Heart right ventricle (tissue), 16 donors: ENCODE measurements at places on chromosomes 7 and 10. TPM values are rescaled to one million over a fixed set of nuclear protein-coding genes. Genes with fewer than 3 reads are reported as not detected.
A peak's percentile ranks its signal among the peaks of the same experiment; 100 is the strongest.

DNA sequence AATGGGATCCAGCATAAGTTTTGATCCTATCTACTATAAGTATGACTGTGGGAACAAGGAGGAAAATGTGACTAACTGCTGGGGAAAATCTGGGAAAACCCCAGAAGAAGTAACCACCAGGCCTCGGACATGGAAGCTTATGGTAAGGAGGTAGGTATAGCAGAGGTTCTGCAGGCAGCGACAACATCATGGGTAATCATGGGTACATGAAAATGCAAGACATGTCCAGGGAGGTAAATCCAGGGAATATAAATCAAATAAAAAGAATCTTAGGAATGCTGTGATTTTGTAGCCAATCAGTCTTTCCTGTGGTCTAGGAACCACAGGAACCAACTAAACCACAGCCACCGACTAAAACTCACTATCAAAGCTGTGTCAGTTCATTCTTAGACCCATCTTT is 168.3 kb upstream of the NPY start:
- no peaks in the 10 kb centered on the region for H3K4me1 ChIP-seq
- no peaks in the 10 kb centered on the region for H3K27me3 ChIP-seq
- H3K27ac ChIP-seq: no peak overlapping the region
- no peaks in the 10 kb centered on the region for H3K36me3 ChIP-seq
- H3K4me3 ChIP-seq: no peak overlapping the region

DNA sequence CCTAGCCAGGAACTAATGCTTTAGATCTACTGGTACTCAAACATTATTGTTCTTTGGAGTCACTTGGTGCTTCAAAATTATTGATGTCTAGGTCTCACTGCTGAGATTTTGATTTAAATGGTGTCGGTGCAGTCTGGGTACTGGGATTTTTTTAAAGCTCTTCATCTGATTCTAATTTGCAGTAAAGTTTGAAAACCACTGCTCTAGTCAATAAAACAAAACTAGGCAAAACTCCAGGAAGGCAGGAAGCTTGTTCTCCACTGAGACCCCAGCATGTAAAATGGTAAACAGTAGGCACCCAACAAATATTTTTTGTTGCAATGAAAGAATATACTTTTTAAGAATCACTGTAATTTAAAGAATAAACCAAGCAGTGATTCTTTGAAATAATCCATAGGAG is 49.7 kb downstream of the ADD3 start:
- peak overlapping the region; percentile 17 for H3K27ac ChIP-seq
- H3K4me3 ChIP-seq: no peak overlapping the region
- H3K27me3 ChIP-seq: no peaks in the 10 kb centered on the region
- peaks cover 60% of the 10 kb centered on the region for H3K4me1 ChIP-seq

- no peaks in the 10 kb centered on the region for H3K4me1 ChIP-seq
- no peak for DNase-seq
- H3K27ac ChIP-seq: no peak overlapping the region
- H3K36me3 ChIP-seq: no peaks in the 10 kb centered on the region
- no peak overlapping the region for H3K4me3 ChIP-seq
These were observed 66.0 kb upstream of the SHH start for GRCh38 chr7:155878250-155878649.

The PHYHIPL gene
- not detected for total RNA-seq

The ATAD1 gene
- 105 TPM for total RNA-seq

GRCh38 chr7:50349399-50349798 is 44.9 kb downstream of the IKZF1 start:
- H3K27ac ChIP-seq: no peak overlapping the region
- no peak for DNase-seq
- no peak overlapping the region for H3K4me3 ChIP-seq
- H3K27me3 ChIP-seq: no peaks in the 10 kb centered on the region
- no peaks in the 10 kb centered on the region for H3K36me3 ChIP-seq

DNA sequence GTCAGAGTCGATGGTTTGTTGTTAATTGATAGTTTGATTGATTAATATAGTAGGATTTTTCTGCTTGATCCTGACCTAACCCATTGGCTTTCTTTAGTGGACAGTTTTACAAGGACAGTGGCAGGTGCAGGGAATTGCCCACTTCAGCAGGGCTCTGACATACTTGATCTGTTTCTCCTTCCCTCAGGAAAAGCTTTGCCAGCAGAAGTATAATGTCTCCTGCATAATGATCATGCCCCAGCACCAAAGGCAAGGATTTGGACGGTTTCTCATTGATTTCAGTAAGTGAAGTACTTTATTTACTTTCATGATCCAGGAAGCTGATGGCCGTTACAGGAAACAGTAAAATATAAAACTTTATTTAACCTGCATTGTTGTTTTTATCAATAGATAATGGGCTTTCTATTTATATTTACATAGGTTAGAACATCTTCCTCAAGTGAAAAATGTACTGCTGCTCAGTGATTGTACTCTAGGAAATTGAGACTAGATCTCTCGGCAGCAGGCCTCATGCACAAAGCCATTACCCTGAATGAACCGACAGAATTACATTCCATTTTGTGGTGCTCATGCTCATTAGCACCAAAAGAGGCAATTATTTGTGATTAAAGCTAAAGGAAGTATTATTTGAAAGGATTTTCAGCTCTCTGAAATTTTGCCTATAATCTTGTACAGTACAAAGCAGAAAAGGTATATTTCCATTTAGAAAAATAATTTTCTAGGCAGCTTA is 122.5 kb upstream of the SAMD8 start:
- no peak overlapping the region for H3K4me3 ChIP-seq
- H3K27me3 ChIP-seq: no peaks in the 10 kb centered on the region
- no peak for DNase-seq
- H3K27ac ChIP-seq: no peak overlapping the region
- H3K36me3 ChIP-seq: no peaks in the 10 kb centered on the region

DNA sequence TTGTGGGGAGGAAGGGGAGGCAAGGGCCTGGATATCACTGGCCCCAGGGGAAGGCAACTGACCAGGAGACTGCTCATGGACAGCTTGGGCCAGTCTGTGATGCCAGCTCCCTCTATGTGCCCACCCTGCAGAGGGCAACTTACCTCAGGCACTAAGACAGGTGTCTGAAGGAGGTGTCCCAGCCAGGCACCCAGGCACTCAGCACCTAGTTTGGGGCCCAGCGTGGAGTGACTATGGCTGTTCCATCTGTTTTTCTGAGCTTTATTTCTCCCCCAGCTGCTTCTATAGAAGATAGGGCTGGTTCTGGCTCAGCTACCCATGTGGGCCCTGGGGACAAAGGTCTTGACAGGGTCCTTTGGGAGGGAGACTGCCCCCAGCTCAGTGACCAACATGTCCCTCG is 150.6 kb upstream of the PCBD1 start:
- H3K4me3 ChIP-seq: no peak overlapping the region
- H3K36me3 ChIP-seq: no peaks in the 10 kb centered on the region
- no peaks in the 10 kb centered on the region for H3K27me3 ChIP-seq
- H3K27ac ChIP-seq: no peak overlapping the region
- H3K4me1 ChIP-seq: no peaks in the 10 kb centered on the region
- no peak for DNase-seq

DNA sequence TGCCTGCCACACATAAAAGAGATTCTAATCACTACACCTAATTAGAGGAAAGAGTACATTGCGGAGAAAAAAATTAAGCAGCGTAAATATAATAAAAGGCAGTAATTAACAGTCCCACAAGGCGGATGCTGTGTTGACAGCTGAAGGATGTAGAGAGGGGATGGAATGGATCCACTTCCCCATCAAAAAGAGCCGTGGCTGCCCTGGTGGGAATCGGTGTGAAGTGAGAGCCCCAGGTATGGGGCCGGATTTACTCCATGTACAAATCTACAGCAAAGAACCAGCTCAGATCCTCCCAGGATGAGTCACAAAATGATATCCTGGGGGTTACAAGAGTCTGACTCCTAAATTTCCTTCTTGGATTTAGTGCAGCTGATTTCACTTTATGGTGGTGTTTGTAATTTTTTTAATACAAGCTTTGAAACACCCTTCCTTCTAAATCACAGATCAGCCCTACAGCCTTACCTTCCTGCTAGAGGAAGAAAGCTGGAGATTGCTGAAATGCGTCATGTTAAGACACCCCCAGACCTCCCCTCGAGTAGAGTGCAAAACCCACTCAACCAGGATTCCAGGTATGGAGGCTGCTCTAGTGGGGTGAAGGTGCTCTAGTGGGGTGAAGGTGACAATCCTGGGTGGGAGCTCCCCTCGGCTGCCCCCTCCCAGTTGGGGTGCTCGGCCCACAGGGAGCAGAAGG is 398.4 kb downstream of the PLXNA4 start:
- H3K4me1 ChIP-seq: no peaks in the 10 kb centered on the region
- H3K4me3 ChIP-seq: no peak overlapping the region
- H3K27ac ChIP-seq: no peak overlapping the region
- peaks cover 35% of the 10 kb centered on the region for H3K36me3 ChIP-seq
- H3K27me3 ChIP-seq: no peaks in the 10 kb centered on the region
- no peak for DNase-seq

The SPDYE16 gene
- total RNA-seq: 0.17 TPM

GRCh38 chr10:115141254-115141653 is 48.1 kb downstream of the ATRNL1 start:
- no peaks in the 10 kb centered on the region for H3K27me3 ChIP-seq
- no peaks in the 10 kb centered on the region for H3K4me1 ChIP-seq
- no peak overlapping the region for H3K4me3 ChIP-seq
- H3K36me3 ChIP-seq: no peaks in the 10 kb centered on the region
- H3K27ac ChIP-seq: no peak overlapping the region
- DNase-seq: no peak

The ASB15 gene
- 57.0 TPM for total RNA-seq

DNA sequence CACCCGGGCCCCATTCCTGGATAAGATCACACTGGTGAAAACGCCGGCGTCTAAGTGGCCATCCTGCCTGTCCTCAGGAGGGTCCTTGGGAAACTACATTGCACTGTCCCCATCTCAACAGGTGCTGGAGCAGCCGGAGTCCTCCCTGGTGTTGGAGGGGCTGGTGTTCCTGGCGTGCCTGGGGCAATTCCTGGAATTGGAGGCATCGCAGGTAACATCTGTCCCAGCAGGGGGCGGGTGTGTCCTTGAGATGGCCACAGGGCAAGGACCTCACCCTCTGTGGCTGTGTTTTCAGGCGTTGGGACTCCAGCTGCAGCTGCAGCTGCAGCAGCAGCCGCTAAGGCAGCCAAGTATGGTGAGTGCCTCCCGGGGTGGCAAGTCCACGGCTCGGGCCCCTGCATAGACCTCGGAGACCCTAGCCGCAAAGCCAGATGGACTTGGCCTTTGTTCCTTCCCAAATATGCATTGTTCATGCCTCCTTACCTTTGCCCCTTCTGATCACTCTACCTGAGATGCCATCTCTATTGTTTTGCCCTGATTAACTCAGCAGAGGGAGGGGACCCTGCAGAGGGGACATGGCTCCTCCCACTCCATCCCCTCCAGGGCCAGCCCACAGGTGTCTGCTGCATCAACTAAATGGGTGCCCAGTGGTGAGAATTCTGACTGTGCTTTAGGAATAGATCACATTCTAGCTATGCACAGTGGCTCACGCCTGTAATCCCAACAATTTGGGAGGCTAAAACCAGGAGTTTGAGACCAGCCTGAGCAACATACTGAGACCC is 23.8 kb downstream of the ELN start:
- no peak overlapping the region for H3K4me3 ChIP-seq
- no peak for DNase-seq
- no peak overlapping the region for H3K27ac ChIP-seq
- no peaks in the 10 kb centered on the region for H3K4me1 ChIP-seq

The TMEM213 gene
- total RNA-seq: not detected

GRCh38 chr7:93563584-93563983 is 10.9 kb downstream of the CALCR start:
- H3K27me3 ChIP-seq: peaks cover 13% of the 10 kb centered on the region
- no peak overlapping the region for H3K4me3 ChIP-seq
- no peaks in the 10 kb centered on the region for H3K4me1 ChIP-seq
- no peak overlapping the region for H3K27ac ChIP-seq
- no peaks in the 10 kb centered on the region for H3K36me3 ChIP-seq

The KEL gene
- total RNA-seq: 1.0 TPM

DNA sequence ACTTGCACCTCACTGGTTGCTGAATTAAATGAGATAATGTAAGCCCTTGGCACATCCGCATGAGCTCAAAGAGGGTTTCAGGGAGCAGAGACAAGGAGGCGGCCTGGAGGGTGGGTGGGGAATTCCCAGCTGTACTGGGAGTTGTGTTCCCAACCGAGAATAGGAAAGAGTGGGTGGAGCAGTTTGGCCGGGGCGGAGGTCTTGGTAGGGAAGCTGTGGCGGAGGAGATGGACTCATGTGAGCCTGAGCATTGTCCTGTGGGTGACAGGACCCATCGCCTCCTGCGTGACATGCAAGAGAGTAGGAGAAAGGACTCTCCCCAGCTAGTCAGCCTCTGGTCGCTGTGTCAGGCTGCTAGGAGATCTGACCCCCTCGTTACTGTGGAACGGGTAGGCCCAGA is 41.0 kb upstream of the SAMD8 start:
- no peaks in the 10 kb centered on the region for H3K27me3 ChIP-seq
- H3K4me3 ChIP-seq: no peak overlapping the region
- DNase-seq: peak; percentile 42
- H3K36me3 ChIP-seq: no peaks in the 10 kb centered on the region
- peak overlapping the region; percentile 80 for H3K27ac ChIP-seq

The PAX4 gene
- total RNA-seq: not detected

DNA sequence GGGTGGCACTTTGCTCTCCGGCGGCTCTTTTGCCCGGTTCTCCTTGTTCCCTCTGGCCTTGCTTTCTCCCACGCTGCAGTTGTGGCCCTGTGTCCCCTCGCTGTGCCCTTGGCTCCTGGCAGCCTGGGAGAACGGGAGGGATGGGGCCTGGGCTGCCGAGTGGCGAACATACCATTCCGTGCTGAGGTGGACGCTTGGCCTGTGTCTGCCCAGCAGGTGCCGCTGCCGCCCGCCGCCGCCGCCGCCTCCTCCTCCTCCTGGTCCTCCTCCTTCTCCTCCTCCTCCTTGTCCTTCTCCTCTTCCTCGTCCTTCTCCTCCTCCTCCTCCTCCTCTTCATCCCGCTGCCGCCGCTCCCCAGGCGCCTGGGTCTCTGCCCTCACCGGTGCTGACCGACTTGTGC is 36.0 kb downstream of the AGAP3 start:
- no peaks in the 10 kb centered on the region for H3K27me3 ChIP-seq
- no peak for DNase-seq
- no peak overlapping the region for H3K4me3 ChIP-seq
- H3K27ac ChIP-seq: no peak overlapping the region
- H3K36me3 ChIP-seq: peaks cover 29% of the 10 kb centered on the region

DNA sequence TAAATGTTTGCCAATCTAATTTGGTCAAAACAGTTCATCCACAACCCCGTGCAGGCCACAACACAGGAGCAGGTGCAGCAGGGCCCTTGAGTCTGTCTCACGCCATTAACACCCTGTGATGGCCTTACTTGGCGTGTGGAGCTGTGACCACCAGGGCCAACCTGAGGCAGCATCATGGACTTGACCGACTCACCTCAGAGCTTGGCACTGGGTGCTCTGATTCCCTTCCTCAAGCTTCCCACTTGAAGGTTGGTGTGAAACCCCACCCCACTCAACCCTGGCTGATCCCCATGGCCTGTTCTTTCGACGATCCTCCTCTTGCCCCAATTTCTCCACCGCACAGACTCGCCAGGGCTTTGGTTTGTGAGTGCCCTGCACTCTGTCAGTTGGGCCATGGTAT is 623.1 kb downstream of the PTPRN2 start:
- peaks cover 29% of the 10 kb centered on the region for H3K27me3 ChIP-seq
- no peak for DNase-seq
- no peaks in the 10 kb centered on the region for H3K4me1 ChIP-seq

The SKIDA1 gene
- total RNA-seq: 5.1 TPM

The BCAP29 gene
- total RNA-seq: 132 TPM

- DNase-seq: no peak
- no peaks in the 10 kb centered on the region for H3K27me3 ChIP-seq
- H3K4me1 ChIP-seq: no peaks in the 10 kb centered on the region
- H3K27ac ChIP-seq: no peak overlapping the region
These were observed 314.6 kb downstream of the AUTS2 start for GRCh38 chr7:69912846-69913245.

The ST8SIA6 gene
- 8.9 TPM for total RNA-seq

The UCMA gene
- not detected for total RNA-seq
